ENCODE measurements at places on chromosomes 5 and 9.
A peak's percentile ranks its signal among the peaks of the same experiment; 100 is the strongest.

DNA sequence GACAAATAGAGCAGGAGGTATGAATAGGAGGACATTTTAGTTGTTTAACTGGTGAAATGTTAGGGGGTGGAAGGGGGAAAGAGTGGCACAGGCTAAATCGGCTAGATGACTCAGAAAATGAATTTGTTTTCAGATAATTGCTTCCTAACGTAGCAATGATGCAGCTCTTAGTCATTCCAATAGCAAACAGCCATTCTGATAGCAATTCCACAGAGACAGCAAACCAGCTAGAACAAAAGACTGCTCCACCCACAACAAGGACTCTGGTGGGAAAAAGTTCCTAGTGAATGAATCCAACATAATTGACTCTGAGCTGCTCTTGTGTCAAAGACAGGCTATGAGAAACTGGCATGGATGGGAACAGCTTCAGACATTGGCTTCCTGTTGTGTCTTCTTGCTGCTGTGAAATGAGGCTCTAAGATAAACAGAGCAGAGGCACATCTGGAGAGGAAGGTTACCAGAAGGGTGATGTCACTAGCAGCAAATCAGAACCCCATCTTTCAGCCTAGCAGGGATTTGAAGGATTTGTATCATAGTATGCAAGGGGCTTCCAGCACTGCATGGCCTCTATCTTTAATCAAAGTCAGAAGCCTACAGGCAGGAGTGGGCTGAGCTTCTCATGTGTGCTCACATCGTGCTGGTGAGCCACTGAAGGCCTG lies 28.1 kb upstream of the F2RL1 start:
- DNase-seq, result no peak

DNA sequence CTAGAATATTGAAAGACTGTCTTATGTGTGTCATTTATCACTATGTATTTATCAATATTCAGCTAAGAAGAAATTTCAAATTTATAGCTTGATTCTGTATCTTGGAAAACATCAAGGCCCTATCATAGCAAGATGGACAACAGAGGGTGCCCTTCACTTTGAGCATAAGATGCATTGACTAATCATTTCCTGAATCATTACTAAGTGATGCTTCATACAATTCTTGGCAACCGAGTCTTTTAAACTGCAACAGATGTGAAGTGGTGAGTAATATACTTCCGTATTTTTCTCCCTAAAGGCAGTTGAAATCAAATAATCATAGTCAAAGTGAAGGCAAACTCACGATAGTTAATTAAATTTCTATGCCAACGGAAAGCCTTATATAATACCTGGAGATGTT lies 318.6 kb upstream of the RGMB start:
- no peak for DNase-seq

DNA sequence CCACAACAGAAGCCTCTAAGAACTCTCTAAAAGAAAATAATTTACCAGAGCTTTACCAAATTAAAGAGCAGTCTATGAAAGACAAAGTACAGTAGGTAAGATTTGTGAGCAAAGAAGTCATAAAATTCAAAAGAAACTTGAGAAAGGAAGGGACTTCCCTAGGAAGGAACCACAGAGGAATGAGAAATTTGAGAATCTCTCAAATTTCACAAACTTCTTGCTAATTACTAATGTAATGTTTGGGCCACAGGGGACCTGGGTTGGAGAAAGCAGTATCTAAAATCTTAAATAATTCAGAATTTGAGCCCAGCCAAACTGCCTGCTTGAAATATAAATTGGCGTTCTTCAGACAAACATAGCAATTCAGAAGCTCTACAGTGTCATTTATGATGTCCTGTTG lies 225.0 kb upstream of the PRR16 start:
- no peak for DNase-seq

DNA sequence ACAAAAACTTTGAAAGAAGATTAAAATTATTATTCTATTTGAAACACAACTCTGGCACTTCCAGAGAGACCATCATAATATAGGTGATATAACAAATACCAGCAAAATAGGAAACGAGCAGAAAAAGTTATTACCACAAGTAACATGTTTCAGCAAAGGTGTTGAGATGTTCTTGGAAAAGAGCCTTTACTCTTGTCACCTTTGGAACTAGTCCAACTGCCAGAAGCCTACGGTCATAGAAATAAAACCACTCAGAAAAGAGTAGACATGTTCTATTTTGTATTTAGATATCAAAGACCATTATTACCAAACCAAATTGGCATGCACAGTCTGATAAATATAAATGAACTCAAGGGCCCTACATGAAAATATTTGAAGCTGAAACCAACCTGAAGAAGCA lies 145.0 kb upstream of the DMAC1 start:
- no peak for DNase-seq

DNA sequence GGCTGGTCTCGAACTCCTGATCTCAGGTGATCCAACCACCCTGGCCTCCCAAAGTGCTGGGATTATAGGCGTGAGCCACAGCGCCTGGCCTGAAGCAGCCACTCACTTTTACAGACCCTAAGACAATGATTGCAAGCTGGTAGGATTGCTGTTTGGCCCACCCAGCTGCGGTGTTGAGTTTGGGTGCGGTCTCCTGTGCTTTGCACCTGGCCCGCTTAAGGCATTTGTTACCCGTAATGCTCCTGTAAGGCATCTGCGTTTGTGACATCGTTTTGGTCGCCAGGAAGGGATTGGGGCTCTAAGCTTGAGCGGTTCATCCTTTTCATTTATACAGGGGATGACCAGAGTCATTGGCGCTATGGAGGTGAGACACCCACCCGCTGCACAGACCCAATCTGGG lies 1.5 kb downstream of the CA9 start:
- DNase-seq, result no peak

- DNase-seq, result no peak
Measured at GRCh38 chr5:43421450-43422133, 9.4 kb upstream of the CCL28 start.

DNA sequence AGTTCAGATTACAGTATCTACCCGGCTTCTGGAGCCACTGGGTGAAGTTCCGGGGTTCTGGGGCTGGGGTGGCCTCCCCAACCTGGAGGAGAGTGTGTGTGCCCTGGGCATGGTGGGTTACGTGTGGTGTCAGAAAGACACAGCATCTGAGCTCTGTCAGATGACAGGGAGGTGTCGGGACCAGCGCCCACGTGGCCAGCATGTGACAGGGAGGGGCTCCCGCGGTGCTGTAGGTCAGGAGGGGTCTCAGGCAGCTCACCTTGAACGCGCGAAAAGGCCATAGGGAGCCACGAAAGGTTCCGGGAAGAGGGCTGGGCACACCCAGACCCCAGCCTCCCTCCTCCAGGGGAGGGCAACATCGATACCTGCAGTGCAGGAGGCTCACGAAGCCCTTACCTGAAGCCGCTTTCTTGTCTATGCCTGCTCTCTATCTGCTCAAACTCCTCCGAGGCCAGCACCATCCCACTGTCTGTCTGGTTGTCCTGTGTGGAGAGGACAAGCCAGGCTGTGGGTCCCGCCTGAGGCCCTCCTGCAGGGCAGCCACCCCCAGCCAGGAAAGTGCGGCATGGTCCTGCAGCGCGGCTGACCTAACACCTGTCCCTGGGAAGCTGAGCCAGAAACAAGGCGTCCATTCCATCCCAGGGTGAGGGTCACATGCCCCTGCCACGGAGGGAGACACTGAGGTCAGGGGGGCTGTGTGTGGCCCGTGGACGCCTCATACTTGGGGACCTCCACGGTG lies 17.4 kb upstream of the SCGB3A1 start:
- DNase-seq, result no peak

DNA sequence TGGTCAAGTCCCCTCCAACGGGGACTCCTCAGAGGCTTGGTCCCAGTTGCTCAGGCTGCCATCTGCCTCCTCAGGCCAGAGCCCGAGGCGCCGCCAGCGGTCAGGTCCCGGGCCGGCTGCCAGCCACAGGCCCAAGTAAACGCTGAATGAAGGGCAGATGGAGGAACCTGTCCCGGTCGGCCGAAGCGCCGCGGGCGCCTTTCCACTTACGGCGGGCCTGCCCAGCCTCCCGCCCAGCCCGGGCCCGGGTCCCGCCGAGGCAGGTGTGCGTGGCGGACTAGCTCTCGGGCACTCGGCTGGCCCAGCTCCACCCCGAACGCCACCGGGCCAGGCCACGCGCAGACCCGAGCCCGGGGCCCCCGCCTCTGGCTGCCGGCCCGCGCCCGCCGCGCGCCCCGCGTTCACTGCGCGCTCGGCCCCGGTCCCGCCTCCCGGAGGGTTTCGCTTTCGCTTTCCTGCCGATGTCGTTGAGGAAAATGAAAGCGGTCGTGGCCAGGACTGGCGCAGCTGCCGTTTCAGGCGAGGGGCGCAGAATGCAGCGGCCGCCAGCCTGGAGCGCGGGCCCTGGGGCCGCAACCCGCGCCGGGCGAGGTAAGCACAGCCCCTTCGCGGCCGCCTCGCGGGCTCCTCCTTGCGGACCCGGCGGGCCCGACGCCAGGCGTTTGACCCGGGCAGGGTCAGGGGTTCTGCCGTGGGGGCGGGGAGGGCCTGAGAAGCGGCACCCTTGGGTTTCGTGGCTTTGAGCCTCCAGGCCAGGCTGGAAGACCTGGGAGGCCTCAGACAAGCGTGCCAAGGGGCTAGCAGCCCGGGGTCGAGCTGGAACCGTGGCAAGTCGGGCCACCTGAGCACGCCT lies 41.2 kb downstream of the SLC22A5 start:
- peak; percentile 79 for DNase-seq

- no peak for DNase-seq
Measured at GRCh38 chr5:18105449-18105848, 471.2 kb downstream of the TAF11L14 start.

DNA sequence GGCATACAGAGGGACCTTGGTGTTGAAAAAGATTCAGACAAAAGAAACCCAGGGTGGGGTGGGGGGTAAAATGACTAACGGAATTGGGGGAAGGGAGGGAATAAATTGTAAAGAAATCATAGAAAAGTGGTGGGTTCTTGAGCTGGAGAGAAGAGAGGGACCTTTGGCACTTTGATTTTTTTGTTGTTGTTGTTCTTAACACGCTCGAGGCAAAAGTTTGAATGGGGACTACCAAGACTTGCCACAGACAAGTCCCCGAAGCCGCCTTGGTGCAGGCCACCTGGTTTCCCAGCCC lies 616 bp downstream of the VCAN start:
- DNase-seq, result no peak

GRCh38 chr5:132260051-132260450 lies 2.6 kb downstream of the PDLIM4 start:
- DNase-seq, result no peak

DNA sequence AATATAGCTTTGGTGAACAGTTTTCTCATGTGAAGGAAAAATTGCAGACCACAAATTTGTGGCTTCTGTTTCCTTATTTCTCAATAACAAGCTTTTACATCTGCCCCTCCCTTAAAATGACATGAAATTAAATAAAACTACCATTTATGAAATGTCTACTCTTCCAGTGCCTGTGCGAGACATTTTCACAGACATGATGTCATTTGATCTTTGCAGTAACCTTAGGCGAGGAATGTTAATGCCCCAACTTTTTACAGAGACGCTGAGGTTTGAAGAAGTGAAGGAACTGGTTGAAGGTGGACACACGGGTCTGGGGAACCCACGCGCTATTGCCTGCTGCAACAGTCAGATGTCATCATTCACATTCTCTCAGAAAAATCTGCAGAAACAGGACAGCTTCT lies 61.5 kb downstream of the OSTF1 start:
- no peak for DNase-seq

DNA sequence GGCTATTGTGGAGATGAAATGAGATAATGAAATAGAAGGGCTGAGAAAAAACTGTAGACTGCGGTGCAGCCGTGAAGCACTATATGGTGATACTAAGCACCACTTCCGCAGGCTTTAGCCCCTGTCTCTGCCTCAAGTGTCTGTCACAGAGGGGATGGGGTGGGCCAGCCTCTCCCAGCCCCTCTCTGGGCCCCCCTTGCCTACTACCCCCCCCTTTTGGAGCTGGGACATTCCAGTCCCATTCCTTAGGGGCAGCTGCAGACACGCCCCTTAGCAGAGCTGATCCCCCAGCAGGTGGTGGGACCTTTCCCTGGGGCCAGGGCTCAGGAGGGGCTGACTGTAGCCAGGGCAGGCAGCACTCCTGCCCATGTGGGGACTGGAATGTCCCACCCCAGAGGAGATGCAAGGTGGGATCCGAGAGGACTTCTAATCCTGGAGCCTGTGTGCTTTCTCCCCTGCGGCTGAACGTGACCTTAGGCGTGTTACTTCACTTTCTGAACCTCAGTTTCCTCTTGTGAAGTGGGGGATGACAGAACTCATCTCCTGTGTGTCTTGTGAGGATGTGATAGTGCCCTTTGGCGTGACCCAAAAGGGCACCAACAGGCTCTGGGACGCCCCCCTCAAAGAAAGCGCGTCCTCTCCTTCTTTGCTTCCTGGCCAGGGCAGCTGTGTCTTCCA lies 1.9 kb downstream of the N4BP3 start:
- DNase-seq, result no peak

DNA sequence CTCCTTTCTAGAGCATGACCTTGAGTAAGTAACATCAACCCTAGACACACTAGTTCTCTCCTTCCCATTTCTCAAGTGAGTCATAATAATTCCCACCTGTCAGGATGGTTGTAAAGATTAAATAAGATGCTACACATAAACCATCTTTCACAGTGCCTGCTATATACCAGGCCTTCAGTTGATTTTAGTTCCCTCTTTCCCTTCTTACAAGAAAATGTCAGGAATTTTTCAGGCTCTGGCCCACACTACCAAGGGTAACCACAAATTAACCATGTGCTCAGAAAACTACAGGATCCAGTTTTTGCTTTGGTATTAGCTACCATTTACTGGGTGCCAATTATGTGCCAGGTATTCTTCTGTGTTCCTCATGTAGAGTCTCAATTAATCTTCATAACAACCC lies 42.7 kb upstream of the RARS1 start:
- no peak for DNase-seq

GRCh38 chr5:126124706-126125345 lies 298.4 kb upstream of the GRAMD2B start:
- DNase-seq, result no peak

GRCh38 chr5:165805756-165806155 lies 2300.3 kb downstream of the MAT2B start:
- no peak for DNase-seq

- DNase-seq, result no peak
Measured at GRCh38 chr5:67223211-67223610, 26.6 kb upstream of the CD180 start.

GRCh38 chr5:117504305-117504704 lies 929.7 kb upstream of the SEMA6A start:
- no peak for DNase-seq
